ENCODE measurements at places on chromosomes 13 and 19.

- DNase-seq = no peak
Observed at GRCh38 chr19:21655540-21656126, 111.7 kb downstream of the ZNF100 start.

GRCh38 chr13:48888613-48889012 is 87.1 kb upstream of the FNDC3A start:
- no peak for DNase-seq

- DNase-seq = no peak
Observed at GRCh38 chr13:27177852-27178251, 6.2 kb upstream of the USP12 start.

- no peak for DNase-seq
Observed at GRCh38 chr19:10643172-10643967, 10.8 kb upstream of the ILF3 start.

GRCh38 chr13:20727856-20728255 is 24.4 kb downstream of the IL17D start:
- DNase-seq = no peak

GRCh38 chr19:47740866-47741519 is 4.4 kb upstream of the NOP53 start:
- no peak for DNase-seq

DNA sequence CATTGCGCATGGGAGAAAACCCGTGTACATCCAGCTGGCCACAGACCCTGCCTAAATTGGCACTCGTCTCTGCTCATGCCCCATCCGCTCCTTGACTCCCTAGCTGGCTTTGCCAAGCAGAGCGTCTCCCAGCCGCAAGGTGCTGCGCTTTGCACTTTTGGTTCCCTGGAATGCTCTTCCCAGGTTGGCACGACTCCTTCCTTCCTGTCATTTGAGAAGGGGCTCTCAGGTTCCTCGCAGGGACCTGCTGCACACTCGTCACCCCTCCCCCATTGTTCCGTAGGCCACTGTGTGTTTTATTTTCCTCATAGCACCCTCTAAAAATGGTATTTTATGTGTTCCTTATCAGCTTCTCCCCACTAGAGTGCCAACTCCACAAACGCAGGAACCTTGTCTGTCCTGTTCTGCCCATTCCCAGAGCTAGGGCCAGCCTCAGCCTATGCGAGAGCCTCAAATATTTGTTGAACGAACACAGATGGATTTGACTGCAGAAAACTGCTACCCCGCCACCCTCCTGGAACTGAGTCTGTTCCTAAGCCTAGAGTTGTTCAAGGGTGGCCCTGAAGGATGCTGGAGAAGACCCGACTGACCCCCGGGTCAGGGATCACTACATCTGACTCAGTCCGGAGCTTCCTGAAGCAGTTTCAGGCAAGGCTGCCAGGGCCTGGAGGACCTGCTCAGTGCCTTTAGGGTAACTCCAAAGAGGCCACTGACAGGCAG is 8.4 kb upstream of the CEBPA start:
- DNase-seq = no peak

DNA sequence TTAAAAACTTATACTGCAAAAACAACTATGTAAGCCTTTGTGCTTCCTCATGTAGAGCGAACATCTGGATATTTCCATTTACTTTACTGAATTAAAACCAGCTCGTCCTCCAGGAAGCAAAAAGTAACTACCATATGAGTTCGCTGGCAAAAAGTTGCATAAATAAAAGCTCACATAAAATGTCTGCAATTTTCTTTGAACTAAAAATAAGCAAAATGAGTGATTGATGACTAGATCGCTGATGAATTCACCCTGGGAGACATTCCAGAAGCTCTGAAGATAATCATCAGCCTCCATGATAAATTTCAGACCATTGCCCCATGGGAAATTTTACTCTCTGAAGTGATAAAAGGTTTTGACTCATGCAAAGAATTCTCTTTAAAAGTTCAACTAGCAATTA is 67.3 kb upstream of the SACS start:
- DNase-seq = no peak

Measured in activated CD4-positive, alpha-beta memory T cell treated with anti-CD3 and anti-CD28 coated beads, Interleukin-2, amount 10 ng/mL, durations not matched to agents 7 days and 5 days (primary cell).